ENCODE measurements at places on chromosomes 7 and 10. TPM values are rescaled to one million over a fixed set of nuclear protein-coding genes. Genes with fewer than 3 reads are reported as not detected.

DNA sequence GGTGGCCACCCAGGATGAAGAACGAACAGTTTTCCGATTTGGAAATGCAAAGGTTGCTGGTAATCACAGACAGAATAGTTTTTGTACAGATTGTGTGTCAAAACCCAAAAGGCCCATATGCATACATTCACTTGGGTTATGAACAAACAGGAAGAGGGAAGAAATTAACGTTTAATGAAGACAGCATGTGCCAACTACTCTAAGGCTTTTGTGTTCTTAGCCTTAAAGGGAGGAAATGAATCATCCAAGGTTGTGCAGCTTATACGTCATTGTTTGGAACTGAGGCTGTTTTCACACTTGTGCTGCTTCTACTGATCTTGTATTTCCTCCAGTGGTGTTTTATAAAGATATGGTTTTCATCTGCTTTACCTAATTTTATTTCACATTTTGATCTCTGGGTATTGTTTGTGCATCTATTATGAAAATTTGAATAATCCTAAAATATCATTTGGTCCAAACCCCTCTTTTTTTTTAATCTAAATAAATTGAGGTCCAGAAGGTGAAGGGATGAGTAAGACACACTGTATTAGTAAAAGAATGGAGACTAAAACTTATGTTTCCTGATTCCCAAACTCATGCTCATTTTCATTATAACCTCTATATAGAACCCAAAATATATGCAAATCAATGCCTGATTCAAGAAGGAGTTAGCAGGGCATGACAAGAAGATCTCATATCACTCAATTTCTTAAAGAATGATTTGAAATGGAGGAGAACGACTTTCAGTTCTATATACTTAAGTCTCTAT is 373.1 kb downstream of the THSD7A start:
- peak; percentile 57 for DNase-seq

The CCL24 gene
- total RNA-seq: 1.2 TPM

The PTPN20 gene
- total RNA-seq: 3.2 TPM

- no peak for DNase-seq
Observed at GRCh38 chr10:108180878-108181277, 1016.4 kb upstream of the SORCS1 start.

DNA sequence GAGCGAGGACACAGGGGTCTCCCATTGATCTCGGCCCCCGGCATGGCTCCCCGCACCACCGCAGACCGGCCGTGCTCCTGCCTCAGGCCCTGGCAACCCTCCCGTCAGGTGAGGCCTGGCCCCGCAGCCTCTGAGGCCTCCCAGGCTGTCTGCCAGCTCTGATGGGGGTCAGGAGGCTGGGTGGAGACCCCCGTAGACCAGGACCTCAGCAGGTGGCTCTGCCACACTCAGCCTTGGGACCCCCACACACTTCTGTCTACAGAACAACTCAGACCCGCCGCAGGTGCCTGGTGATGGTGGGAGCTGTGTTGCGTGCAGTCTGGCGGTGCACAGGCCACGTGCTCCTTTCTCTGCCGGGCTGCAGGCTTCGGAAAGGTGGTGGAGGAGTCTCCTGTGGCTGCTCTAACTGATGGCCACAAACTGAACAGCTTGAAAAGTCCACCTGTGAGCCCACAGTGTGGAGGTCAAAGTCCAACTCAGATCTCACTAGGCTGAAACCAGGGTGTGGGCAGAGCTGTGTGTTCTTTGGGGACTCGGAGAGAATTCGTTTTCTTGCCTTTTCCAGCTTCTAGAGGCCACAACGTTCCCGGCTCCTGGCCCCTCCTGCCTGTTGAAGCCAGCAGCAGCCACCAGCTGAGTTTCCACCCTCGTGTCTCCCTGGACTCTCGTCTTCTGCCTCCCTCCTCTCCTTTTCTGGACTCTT is 62.5 kb downstream of the PWWP2B start:
- no peak for DNase-seq

The SORBS1 gene
- total RNA-seq: 33.7 TPM

The SCIN gene
- 0.99 TPM for total RNA-seq

DNA sequence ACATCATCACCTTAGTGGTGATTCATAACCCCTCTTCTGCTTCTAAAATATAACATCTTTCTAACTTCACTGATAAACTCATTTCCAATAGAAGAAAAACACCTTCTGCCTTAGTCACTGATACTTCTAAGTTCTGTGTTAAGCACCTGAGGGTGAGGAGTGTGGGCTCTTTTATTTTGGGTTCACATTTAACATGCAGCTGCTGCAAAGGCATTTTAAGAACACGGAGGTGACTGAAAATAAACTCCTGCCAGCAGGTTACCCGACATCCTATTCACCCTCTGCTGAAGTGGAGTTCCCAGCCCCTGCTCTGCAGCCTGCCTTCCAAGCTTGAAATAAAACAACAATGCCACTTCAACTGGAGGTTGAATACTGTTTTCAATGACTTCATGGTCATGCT is 202.9 kb upstream of the PLXNA4 start:
- no peak for DNase-seq

GRCh38 chr7:40758590-40758989 is 623.8 kb downstream of the SUGCT start:
- no peak for DNase-seq

The FGFR2 gene
- 141 TPM for total RNA-seq

The TUBB8 gene
- total RNA-seq: not detected

The UPK3BL1 gene
- 37.9 TPM for total RNA-seq

- DNase-seq: no peak
Observed at GRCh38 chr10:97664282-97664850, 22.7 kb downstream of the AVPI1 start.

Measured in skin of body (tissue), 3 donors.